ENCODE measurements at places on chromosomes 1 and 21.

DNA sequence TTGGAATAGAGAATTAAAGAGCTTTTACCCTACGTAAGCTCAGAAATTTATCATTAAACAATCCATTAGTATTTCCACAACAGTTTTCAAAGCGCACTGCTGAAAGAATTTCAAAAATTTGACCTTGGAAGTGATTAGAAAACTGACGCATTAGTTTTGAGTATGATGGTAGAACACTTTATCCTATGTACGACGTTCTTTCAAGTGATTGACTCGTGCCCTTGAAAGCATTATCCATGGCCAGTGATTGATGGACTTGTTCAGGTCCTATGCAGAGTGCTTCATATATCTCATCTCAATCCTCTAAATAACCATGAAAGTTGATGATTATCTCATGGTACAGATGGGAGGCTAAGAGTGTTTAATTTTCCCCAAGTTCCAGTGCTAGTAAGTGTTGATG, 697.2 kb downstream of the USP25 start:
- no peak for DNase-seq

GRCh38 chr1:89363196-89363595, 663 bp upstream of the GBP6 start:
- DNase-seq: no peak

DNA sequence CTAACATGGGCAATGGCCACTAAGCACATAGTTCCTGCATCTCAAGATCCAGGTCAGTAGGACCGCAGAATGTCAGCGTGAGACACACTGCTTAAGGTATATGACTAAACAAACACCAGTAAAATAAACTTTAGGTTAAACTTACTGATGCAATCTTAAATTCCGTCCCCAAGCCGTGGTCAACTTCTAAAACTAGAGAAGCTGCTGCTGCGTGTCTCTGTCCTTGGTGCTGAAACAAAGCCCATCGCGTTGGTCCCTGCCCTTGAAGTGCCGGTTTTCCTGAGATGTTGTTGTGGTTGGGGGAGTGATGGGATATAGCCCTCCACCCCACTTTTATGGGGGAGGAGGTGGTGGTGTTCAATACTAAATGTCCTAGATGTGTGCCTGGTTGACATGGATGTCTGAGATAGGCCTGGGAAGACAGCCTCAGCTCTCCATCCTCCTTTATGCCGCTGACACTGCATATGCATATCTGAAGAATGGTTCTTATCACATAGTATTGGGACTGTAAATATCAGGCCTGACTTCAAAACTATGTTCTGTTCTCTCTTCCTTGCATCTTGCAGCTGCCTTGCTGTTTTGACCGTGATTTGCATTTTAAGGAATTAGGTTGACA, 72.0 kb upstream of the KCNA3 start:
- DNase-seq: peak; percentile 53

DNA sequence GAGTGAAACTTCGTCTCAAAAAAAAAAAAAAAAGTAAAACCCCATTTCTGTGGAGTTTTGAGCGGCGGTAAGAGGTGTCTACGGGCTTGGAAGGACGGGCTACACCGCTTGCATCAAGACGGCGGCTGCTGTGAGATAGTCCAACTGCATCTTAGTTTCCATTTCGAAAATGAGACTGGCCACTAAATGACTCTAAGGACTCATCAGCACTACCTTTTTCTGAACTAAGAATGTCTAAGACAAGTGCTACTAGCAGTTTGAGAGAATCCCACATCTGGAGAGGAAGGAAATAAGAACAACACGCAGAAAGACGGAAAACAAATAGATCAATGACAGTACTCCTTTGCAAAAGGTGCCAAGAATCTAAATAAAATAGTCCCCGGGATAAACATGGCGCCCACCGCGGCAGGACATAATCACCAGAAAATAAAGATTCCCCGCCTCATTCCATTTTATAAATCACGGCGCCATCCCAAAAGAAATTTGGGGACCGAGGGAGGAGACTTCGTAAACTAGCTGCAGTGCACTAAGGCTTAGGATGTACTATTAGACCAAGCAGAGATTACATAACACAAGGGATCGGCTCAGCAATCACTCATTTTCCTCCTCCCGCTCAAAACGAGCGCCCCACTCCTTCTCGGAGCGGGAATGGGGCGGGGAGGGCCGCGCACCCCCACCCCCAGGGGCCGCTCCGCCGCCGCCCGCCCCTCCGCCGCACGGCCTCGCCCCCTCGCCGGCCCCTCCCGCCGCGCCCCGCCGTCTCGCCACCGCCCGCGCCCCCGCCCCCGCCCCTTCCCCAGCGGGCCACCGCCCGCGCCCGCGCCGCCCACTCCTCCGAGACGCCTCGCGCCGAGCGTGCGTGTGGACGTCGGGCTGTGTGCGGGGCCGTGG, 1.1 kb downstream of the POGZ start:
- peak; percentile 75 for DNase-seq

DNA sequence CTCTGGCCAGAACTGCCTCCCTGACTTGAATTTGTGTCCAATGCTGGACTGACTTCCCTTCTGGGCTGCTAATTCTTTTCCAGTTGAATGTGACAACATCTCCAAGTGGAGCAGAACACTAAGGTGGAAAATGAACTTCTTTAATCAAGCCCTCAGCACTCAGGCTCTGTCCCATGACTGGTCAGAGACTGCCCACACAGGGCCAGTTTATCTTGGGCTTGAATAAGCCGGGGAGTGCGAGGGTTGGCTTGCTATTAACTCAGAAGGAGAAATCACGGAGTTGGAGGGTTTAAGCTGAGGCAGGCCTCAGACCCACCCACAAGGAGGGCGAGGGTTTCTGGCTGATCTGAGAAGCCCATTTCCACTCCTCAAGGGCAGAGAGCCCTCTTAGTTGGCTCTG, 12.4 kb downstream of the KCNA10 start:
- DNase-seq: no peak

- no peak for DNase-seq
These were observed 867.8 kb downstream of the TTLL7 start for GRCh38 chr1:83130886-83131691.

DNA sequence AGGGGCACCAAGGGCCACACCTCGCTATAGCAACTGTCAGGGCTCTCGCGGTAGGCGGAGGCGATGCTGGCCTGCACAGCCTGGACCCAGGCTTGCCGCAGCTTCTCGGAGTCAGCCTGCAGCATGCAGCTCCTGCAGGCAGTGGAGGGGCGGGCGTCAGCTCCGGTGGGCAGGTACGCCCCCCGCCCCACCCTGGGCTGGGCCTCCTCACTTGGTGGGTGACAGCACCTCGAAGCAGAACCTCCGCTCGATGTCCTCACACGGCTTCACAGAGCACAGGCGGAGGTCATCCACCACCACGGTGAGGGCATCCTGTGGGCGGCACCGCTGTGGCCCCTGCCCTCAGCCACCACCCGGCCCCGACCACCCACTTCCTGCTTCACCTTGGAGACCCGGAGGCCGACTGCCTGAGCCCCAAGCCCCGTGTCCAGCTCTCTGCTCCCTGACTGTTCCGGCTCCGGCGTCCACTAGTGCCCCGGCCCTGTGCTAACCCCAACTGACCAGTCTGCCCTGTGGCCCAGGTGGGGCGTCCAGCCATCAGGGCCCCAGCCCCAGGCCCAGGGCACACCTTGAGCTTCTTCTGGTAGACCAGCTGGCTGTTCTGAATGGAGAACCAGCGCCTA, 9.8 kb downstream of the ACAP3 start:
- no peak for DNase-seq
